ENCODE measurements at places on chromosomes 11 and 22.

- DNase-seq = no peak
These were observed 28.1 kb downstream of the COMMD9 start for GRCh38 chr11:36261094-36261493.

DNA sequence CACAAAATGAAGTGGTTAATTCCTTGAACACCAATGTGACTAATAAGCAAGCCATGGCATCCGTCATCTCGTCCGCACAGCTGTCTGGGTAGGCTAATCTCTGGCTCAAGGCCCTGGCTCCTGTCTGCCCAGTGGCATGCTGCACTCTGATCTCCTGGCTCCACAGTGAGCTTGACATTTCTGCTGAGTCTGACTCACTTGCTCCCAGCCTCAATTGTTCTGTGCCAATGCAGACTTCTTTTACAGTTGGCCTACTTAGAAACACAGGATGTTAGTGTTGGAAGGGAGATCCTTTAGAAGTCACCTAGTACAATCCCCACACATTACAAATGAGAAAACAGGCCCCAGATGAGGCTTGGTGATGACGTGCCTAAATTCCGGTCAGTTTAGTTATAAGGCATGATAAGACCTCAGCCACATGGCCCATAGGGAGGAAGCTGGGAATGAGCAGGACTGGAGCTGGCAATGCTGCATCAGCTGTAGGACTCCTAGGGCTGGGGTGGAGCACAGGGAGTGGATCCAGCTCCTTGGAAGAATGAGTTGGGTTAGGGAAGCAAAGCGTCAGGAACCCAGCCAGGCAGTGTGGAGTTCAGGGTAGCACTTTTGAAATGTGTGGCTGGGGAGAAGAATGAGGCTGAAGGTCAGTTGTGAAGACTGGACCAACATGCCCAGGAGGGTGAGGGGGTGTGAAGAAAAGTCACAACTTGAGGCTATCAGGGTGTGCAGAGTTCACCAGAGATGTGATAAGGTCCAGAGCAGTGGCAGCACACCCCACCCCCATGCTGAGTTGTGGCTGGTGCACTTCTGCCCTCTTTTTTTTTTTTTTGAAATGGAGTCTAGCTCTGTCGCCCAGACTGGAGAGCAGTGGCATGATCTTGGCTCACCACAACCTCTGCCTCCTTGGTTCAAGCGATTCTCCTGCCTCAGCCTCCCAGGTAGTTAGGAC lies 70.2 kb upstream of the EED start:
- peak; percentile 97 for DNase-seq

- DNase-seq = no peak
These were observed 81.7 kb downstream of the PRCP start for GRCh38 chr11:82818409-82819043.

GRCh38 chr11:98736833-98737232 lies 283.9 kb upstream of the CNTN5 start:
- DNase-seq = no peak

DNA sequence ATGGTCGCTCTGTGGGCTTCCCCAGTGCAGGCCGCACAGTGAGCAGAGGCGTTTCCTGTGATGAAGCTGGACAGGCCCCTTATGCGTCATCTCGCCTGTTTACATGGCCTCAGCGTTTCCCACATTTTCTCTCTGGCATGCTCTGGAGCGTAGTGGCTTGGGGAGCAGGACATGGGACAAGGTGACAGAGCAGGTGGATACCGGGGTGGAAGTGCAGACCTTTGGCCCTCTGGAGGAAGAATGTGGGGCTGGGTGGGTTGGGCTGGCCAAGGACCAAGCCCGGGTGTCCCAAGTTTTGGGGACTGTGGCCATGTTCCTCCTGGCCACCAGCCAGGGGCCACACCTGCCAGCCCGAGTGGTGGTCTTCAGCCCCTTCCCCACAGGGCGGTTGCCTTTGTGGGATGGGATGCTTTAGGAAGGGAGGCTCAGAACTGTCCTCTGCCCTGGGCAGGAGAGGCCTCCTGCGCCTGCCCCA lies 446.6 kb downstream of the TBC1D22A start:
- no peak for DNase-seq

DNA sequence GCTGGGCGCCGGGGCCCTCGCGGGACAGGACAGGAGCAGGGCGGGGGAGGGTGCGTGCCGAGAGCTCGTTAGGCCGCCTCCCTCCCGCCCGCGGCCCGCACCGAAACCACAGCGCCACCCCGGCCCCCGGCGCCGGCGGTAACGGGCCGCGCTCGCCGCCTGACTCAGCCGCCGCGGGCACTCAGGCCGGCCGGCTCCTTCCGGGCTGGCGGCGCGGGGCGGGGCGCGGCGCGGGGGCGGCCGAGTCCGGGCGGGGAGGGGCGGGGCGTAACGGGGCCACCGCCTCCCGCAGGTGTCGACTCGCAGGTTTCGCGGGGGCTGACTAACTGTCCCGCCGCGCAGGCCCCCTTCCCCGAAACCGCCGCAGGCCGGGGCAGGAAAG lies at the start of gene AP5B1:
Gene AP5B1, minus strand, starts transcription at position 207 of the 382 bp plus-strand sequence. CDS start 385 bp downstream, outside the sequence.
- DNase-seq = no peak

GRCh38 chr11:61725781-61726231 lies 26.6 kb upstream of the MYRF start:
- no peak for DNase-seq

GRCh38 chr11:113234888-113235287 lies 79.5 kb upstream of the TTC12 start:
- no peak for DNase-seq

DNA sequence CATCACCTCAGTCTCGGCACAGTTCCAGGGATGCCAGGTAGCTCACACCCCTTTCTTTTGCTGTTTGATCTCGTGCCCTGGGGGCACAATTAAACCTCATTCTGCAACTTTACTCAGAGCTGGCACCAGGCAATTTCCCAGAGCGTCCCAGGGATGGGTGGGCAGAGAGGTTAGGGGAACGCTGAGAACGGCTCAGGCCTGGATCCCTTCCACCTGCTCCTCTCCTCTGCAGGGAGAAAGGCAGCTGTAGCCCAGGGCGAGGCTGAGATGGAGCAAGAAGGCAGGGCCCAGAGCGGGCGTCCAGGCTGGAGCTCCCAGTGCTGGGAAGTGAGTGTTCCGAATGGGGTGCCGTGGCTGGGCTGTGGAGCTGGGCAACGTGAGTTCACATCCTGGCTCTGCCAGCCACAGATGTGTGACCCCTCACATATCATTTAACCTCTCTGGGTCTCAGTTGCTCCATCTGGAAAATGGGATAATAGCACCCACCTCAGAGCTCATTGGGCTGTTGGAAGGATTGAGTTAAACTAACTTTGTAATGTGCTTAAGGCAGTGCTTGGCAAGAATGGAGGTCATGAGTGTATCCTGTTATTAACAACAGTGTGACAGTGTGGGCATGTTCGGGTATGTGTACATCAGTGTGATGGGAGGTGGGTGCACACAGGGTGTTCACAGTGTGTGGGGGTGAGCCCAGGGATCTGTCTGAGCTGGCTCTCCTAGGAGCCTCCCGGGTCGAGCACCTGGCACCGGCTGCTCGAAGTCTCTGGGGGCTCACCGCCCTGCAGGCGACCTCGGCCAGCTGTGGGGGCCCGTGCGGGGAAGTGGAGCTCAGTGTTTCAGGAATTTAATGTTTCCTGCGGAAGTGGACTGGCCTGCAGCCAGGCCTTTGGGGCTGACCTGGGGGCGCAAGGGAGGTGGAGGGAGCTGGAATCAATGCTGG lies 15.5 kb downstream of the OTUB1 start:
- DNase-seq = no peak

GRCh38 chr11:110526323-110526722 lies 96.6 kb downstream of the FDX1 start:
- DNase-seq = no peak

GRCh38 chr11:58046231-58046630 lies 15.5 kb downstream of the OR6Q1 start:
- no peak for DNase-seq

DNA sequence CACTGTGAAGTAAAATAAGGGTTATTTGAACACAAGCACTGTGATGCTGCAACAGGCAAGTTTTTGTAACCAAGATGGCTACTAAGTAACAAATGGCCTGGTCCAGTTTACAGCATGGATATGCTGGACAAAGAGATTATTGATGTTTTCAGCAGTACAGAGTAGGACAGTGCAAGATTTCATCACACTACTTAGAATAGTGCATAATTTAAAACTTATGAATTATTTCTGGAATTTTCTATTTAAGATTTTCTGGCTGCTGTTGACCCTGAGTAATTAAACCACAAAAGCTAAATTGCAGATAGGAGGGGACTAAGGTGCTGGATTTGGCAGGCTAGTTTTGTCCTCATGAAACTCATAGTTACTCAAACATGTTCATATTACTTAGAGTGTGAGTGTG lies 33.1 kb downstream of the CEP295 start:
- DNase-seq = no peak

- no peak for DNase-seq
These were observed 717 bp downstream of the MRGPRE start for GRCh38 chr11:3231550-3231850.

- DNase-seq = no peak
These were observed 1488.4 kb upstream of the TENM4 start for GRCh38 chr11:80929031-80929805.

- DNase-seq = no peak
These were observed 90.2 kb downstream of the PLEKHA7 start for GRCh38 chr11:16923987-16924386.

DNA sequence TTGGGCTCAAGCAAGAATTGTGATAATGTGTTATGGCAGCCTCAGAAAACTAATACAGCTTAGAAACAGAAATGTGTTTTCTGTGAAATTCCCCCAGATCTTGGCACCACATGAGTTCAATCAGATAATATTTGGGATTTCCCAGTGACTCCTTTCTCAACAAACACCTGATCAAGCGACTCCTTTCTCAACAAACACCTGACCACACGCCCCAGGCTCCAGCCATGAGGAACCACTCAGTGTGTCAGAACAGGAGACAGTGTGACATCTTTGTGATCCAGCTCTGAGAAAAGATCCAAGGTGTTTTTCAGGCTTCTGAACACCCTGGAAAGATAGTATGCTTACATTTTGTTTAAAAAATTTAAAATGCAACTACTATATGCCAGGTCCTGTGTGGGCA lies 1.9 kb upstream of the UVRAG start:
- DNase-seq = no peak

- DNase-seq = no peak
These were observed 45.2 kb downstream of the APOL1 start for GRCh38 chr22:36298118-36298517.

DNA sequence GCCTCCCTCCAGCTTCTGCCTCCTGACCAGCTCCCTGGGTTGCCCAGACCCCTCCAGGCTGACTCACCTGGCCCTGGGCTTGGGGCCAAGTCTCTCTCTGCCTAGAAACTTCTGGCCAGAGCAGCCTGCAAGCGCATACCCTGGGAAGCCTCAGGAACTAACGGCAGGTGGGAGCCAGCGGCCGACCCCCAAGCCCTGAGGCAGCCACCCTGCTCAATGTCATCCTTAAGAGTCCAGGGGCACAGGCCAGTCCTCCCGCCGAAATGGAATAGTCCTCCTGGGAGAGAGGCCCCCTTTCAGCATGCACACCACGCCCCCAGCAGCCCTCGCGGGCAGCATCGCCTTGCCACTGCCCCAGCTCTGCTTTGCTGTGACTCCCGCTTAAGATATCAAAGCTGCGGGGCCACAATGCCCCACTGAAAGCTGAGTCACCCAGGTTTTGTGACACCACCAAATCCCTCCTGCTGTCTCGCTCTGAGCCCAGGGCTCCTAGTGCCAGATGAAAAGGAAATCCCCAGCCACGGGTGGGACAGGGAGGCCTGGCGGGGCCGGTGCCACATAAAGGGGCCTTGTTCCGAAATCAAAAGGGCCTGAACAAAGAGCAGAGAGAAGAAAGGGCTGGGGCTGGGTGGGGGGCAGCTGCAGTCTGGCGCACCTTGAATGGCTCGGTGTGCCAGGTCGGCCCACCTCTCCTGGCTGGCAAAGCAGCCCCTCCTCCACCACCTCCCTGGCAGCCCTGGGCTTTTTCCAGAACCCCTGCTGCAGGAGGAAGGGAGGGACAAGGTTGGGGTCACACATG lies 21.4 kb upstream of the FGF3 start:
- DNase-seq = no peak

- no peak for DNase-seq
These were observed 35.8 kb downstream of the FCHSD2 start for GRCh38 chr11:73106347-73106746.

- DNase-seq = no peak
These were observed 15.7 kb upstream of the GDPD5 start for GRCh38 chr11:75541193-75542087.

- no peak for DNase-seq
These were observed 71.0 kb upstream of the KIRREL3 start for GRCh38 chr11:127071606-127072005.

DNA sequence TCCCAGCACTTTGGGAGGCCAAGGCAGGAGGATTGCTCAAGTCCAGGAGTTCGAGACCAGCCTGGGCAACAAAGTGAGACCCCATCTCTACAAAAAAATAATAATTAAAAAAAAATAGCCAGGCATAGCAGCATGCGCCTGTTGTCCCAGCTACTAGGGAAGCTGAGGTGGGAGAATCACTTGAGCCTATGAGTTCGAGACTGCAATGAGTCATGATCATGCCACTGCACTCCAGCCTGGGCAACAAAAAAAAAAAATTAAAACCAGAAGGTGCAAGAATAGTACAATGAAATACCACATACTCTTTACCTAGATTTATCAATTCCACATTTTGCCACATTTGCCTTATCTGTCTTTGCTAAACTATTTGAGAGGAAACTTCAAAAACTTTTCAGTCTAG lies 8.2 kb downstream of the DPF2 start:
- no peak for DNase-seq

DNA sequence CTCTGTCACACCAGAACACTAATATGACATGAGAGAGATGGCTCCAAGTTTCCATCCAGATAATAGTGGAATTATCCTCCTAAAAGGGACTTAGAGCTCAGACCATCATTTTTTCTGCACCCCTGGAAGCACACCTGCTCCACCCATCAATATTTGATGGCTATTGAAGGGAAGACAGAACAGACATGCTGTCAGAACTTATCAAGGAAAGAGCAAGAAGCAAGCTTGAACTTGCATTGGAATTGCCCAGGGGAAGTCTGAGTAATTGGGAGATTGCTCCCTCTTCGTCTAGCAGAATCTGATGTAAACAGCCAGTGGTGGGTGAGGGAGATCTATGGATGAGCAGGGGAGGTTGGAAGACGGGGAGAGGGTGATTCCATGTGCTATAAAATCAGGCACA lies 874.4 kb upstream of the TENM4 start:
- DNase-seq = no peak

- DNase-seq = no peak
These were observed 97.4 kb downstream of the WNT7B start for GRCh38 chr22:45879552-45879949.

GRCh38 chr11:58330861-58331260 lies 28.0 kb downstream of the OR5B17 start:
- no peak for DNase-seq
